Stimulated activated CD4-positive, alpha-beta T cell treated with anti-CD3 and anti-CD28 coated beads, TNF-alpha, amount 100 ng/mL, for 1 hour (primary cell): ENCODE measurements at places on chromosomes 4 and X.
A peak's percentile ranks its signal among the peaks of the same experiment; 100 is the strongest.

- no peak for DNase-seq
These were observed 237.4 kb upstream of the UGT8 start for GRCh38 chr4:114361249-114361648.

DNA sequence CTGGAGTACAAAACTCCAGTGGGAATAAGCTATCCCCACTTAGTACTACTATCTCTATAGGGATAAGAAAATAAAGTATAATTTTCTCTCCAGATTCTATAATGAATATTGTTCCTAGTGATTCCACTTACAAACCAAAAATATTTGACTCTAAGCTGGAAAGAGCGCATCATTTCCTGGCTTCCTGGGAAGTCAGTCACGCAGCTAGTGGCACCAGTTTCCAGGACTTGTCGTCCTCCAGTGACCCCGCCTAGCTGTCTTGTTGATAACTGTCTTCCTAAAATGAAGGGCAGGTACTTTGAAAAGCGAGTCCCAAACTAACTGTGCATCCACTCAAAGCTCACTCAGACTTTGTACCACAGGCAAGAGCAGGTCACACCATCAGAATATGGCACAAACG lies 39.3 kb downstream of the LNX1 start:
- no peak for DNase-seq

GRCh38 chr4:25271866-25272265 lies 38.0 kb downstream of the PI4K2B start:
- no peak for DNase-seq

DNA sequence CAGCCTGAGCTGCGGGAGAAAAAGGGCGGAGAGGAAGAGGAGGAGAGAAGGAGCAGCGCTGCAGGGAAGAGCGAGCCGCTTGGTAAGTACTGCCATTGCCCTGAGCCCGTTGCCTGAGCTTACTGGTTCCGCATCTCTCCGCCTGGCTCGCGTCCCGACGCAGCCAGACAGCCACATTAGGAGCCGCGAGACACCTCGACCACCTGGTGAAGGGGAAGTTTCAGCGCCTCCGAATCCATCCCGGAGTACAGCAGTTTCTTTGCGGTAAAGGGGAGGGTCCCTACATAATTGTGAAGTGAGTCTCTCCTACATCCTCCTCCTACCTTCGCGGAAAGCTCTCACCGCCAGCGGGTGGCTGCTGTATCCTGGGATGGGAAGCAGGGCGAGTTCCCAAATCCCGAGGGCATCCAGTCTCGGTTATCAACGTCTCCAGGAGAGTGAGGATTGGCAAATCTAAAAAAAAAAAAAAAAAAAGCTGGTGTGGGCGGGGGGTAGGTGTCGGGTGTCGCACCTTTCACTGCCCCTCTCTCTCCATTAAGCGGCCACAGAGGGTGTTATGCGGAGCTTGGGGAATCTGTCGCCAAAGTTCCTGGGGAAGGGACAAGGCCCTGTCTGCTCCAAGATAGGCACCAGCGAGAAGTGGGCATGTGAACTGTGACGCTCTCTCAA lies 7.9 kb downstream of the TBX22 start:
- no peak for DNase-seq

DNA sequence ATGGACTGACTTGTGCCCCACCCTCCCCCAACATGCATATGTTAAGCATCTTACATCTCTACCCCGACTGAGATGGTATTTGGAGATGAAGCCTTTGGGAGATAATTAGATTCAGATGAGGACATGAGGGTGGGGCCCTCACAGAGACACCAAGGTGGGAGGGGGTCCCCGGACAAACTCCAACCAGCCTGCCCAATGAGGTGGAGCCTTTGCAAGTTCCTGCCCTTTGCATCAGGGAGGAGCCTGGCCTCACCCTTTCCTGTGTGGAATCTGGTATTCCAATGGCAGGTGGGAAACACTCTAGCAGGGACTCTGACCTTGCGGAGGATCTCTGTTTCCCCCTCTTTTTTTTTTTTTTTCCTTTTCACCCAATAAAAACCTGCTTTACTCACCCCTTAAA lies 589.9 kb upstream of the BOD1L1 start:
- DNase-seq, result no peak

DNA sequence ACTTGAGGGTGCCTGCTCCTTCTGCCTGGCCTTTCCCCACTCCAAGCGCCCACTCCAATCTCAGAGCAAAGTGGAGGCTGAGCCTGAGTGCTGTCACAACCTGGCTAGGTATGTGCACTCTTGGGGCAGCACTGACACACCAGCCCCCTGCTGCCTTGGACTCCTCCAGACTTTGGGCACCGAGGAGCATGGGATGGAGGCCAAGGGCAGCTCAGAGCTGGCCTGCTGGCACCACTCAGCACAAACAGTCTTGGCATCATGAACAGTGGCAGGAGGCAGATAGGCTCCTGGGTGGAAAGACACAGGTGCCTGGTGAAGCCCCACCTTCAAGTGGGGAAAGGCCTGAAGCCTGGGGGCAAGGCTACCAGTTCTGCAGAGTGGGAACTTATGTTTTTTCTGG lies 91.8 kb downstream of the KCNIP4 start:
- DNase-seq, result no peak

GRCh38 chr4:121697564-121697963 lies 784 bp upstream of the ANXA5 start:
- DNase-seq, result no peak

GRCh38 chr4:159293811-159294515 lies 191.1 kb downstream of the RAPGEF2 start:
- no peak for DNase-seq

GRCh38 chrX:111868726-111869638 lies 7.0 kb upstream of the TRPC5OS start:
- DNase-seq, result no peak

GRCh38 chr4:169661761-169662160 lies 41.4 kb downstream of the CLCN3 start:
- no peak for DNase-seq

GRCh38 chr4:146521541-146522097 lies at the start of gene SLC10A7:
Gene SLC10A7 (minus strand): TSS chr4:146521940. CDS start chr4:146521717, 223 bp downstream.
- DNase-seq, result peak; percentile 37

- DNase-seq, result no peak
These were observed 158.4 kb downstream of the EMCN start for GRCh38 chr4:100359441-100359840.

GRCh38 chr4:70863099-70863790 lies 23.6 kb upstream of the GRSF1 start:
- DNase-seq, result no peak

GRCh38 chr4:87688316-87688715 lies 38.2 kb downstream of the DMP1 start:
- DNase-seq, result no peak

GRCh38 chr4:154160519-154161301 lies 330.9 kb downstream of the DCHS2 start:
- no peak for DNase-seq

GRCh38 chr4:74623041-74623440 lies 171.3 kb downstream of the BTC start:
- no peak for DNase-seq

DNA sequence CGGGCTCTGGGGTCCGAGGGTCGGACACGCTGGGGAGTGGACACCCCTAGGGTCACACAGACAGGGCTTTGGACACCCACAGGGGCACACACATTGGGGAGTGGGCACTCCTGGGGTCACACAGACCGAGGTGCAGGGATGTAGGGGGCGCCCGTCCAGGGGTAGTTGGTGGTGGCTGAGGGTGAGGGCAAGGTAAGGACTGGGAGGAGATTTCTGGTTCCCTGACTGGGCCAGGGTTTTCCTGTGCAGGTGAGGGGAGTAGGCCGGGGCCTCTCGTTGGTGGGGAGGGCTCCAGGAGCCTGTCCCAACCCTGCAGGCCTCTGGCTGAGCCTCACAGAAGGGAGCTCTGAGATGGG lies 21.9 kb upstream of the WDR45 start:
- DNase-seq, result no peak

GRCh38 chr4:152072001-152072485 lies 311.2 kb upstream of the GATB start:
- no peak for DNase-seq

GRCh38 chr4:2850966-2851798 lies 7.5 kb downstream of the ADD1 start:
- DNase-seq, result no peak

DNA sequence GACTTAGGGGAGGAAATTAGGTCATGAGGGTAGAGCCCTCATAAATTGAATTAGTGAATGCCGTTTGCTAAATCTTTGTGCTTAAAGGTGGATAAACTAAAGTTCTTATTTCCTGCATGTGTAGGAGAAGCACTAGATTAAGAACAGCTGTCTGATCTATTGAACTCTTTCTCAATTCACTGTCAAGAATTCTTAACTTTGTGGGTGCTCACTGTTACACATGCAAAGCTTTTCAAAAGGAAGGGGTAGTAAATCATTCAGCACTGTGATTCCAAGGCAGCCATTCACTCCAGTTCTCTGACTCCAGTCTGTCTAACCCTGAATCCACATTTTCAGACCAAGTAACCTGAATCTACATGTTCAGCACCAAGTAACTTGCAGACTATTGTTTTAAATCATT lies 1520.1 kb downstream of the PCDH18 start:
- no peak for DNase-seq

DNA sequence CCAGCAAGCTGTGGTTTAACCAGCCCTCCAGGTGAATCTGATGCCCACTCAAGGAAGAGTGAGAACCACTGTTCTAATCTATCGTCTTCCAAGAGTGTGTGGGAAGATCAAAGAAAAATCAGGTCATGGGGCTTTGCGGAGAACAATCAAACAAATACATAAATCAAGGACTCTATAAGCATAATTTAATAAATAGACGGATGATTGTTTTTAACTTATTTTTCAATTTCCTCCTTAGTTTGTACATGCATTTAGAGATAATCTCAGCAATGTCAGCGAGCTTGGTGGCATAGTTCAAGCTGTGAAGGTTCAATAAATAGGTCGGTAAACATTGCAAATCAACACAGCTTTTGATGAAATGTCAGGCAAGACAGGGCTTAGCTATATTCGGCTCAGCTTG lies 84.9 kb downstream of the DMD start:
- DNase-seq, result no peak

DNA sequence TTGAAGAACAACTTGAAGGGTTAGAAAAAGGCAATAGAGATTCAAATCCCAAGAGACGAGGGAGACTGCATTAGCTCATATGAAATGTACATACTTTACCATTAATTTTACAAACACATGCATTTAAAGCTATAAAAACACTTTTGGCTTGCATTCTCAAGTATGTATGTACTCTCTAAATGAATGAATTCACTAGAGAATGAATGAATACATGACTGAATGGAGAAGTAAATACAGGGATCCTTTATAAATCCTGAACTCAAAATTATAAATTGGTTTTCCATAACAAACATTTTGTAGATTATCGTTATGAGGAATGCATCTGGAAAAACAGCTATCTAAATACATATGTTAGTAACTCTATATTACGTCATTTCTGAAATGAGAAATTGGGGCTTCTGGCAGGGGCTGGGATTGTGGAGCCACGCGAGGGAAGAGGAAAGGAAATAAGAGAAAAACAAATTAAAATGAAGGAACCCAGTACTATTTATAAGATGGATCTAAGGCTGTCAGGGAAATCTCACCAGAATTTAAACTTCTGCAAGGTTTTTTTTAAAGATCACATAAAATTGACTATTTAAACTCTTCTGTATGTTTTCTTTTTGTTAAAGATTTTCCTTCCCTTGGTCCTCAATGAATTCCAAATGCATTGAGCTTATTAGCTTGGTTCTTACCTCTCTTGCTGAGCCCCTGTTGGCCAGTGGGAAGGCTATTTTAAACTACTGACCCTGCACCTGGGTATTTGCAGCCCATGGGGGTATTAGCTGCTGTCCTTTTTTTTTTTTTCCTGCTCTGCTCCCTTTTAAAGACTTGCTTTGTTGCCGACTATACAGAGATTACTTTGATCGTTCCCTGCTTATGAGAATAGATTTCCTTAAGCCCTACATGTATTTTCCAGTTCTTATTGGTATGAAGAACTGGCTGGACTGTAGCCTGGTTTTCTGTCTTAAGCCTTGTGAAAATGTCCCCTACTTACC lies 207.8 kb downstream of the ADGRL3 start:
- DNase-seq, result no peak

DNA sequence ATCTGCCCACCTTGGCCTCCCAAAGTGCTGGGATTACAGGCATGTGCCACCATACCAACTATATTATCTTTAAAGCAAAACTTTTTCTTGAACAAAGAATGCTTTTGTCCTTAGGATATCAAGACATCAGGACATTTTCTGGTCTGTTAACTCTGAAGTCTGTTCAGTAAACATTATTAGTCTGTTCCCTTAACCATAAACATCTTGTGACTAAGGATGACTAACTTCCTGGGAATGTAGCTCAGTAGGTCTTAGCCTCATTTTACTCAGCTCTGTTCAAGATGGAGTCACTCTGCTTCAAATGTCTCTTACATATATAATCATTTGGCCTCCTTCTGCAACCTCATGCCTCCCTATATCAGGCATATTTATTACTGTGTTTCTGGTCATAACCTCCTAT lies 122.9 kb downstream of the UBE2NL start:
- no peak for DNase-seq

GRCh38 chr4:8261851-8262535 lies 7.6 kb upstream of the HTRA3 start:
- DNase-seq, result no peak

- no peak for DNase-seq
These were observed 231.8 kb downstream of the BANK1 start for GRCh38 chr4:102022343-102022742.

- DNase-seq, result peak; percentile 31
These were observed 21.9 kb downstream of the ATP2B3 start for GRCh38 chrX:153539171-153539978.

DNA sequence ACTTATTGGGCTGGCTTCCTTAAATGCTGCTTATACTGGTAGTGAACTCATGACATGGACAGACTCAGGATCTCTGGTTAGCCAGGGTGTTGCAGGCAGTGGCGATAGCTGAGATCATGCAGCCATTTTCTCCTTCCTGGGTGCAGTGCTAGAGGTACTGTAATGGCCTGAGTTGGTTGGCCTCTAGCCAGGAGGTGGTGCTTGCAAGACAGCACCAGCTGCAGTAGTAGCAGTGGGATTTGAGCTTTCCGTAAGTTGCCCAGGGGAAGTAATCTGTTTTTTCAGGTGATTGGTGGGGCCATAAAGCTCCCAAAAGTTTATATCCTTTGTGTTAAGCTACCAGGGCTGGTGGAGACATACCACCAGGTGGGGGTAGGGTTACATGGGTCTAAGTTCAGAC lies 45.1 kb upstream of the AADAT start:
- no peak for DNase-seq

DNA sequence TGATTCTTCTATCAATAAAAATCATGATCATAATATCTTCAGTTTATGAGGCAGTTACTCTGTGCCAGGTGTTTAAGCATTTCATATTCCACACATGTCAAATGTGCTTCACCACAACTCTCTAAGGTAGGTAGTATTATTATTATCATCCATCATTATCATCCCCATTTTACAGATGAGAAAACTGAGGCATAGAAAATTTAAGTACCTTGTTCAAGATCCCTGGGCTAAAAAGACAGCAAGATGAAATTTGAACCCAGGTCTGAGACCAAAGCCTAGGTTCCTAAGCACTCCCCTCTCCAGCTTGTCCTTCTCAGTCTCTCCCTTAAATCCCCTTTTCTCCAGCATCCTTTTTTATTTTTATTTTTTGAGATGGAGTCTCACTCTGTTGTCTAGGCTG lies 33.4 kb downstream of the SEPTIN6 start:
- no peak for DNase-seq
